ENCODE measurements at places on chromosomes 5 and 9.

DNA sequence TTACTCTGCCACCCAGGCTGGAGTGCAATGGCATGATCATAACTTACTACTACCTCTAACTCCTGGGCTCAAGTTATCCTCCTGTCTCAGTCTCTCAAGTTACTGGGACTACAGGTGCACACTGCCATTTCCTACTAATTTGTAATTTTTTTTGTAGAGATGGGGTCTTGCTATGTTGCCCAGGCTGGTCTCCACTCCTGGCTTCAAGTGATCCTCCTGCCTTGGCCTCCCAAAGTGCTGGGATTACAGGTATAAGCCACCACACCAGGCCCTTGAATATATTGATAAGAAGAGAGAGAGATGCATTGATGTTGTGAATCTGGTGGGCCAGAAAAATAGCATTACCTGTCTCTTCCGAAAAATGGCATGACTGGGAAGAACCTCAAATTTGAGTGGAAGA, 21.0 kb upstream of the RCL1 start:
- no peak for DNase-seq

DNA sequence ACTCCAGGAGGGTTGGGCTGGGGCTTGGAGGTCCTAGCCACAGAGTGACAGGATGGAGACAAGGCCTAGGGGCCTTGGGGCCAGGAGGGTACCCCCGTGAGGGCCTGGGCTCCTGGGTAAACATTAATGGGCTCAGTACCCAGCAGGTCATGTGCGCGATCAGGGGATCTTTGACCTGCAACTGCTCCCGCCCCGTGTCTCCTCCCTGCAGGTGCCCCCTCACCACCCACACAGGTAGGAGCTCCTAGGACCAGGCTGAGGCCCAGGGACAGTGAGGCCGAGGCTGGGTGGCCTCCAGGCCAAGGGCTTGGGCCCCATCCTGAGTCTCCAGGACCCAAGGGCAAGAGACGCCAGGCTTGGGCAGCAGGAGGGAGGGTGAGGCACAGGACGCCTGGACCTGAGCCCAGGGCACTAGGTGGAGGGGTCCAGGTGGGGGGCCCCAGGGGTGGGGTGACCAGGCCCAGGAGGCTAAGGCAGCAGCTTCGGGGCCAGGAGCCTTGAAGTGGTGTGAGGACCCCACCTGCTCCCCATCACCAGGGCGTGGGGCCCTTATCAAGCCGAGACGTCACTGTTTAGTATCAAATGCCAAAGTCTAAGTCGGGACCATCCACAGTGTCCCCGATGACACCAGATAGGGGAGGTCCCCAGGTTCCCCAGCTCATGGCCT, at the start of gene SLC34A3:
Gene SLC34A3 (plus strand): TSS at position 197 of the 667 bp plus-strand sequence. CDS start 802 bp downstream, outside the sequence.
- no peak for DNase-seq

- DNase-seq: no peak
Observed at GRCh38 chr5:118611332-118611945, 376.9 kb downstream of the DTWD2 start.

- no peak for DNase-seq
Observed at GRCh38 chr9:15068261-15068660, 158.0 kb upstream of the FREM1 start.

DNA sequence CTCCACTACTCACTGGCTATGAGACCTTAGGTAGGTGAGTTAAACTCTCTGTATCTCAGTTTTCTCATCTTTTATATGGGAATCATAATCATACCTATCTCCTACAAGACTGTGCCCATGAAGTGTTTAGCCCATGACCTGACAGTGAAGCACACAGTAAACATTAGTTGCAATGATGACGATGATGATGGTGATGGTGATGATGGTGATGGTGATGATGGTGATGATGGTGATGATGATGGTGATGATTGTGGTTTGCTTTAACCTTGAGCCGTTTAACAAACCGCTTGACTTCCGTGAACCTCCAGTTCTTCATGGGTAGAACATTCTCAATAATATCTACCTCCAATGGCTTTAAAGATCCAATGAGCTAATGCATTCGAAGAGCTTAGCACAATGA, 220.2 kb upstream of the MVB12B start:
- DNase-seq: no peak

DNA sequence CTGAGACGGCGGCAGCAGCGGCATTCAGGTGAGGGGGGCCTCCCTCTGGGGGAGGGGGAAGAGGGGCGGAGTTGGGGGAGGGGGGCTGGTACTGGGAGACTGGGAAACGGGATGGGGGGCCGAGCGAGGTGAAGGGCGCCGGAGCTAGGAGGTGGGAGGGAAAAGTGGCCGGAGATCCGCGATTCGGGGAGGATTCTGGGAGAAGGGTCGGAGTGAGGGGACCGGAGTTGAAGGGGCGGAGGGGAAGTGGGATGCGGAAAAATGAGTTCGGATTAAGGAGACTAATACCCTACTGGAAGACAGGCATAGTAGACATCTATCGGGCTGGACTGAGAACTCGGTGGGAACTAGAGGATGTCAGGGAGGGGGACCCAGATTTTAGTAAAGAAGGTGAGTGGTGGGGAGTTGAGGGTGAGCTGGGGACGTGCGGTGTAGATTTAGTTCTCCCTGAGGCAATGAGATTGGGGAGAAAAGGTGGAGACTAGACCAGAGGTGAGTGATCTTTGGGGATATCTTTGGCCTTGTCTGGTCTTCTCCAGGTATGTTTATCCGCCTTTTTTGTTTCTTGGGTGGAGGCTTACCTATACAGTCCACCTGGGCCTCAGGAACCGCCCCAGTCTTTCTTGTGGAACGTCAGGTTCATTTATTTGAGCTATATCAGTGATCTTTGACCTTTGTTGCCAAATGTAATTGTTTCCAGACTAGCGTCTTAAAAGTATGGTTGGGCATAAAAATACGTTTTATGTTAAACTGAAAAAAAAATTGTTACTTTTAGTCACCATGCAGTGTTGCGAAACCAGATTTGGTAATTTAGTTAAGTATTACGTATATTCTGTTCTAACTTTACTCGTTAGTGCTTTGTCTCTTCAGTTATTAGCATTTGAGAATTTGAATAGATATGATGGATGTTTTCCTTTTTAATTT, 632 bp downstream of the UBAP1 start:
- DNase-seq: no peak

Measured in epithelial cell of prostate (primary cell).